ENCODE measurements at places on chromosomes 7 and 10.

GRCh38 chr7:154566877-154567276, 436.0 kb downstream of the PAXIP1 start:
- DNase-seq = no peak

GRCh38 chr7:109864230-109864629, 1226.7 kb upstream of the LRRN3 start:
- DNase-seq = no peak

- no peak for DNase-seq
Observed at GRCh38 chr10:28669227-28670173, 7.8 kb upstream of the BAMBI start.

DNA sequence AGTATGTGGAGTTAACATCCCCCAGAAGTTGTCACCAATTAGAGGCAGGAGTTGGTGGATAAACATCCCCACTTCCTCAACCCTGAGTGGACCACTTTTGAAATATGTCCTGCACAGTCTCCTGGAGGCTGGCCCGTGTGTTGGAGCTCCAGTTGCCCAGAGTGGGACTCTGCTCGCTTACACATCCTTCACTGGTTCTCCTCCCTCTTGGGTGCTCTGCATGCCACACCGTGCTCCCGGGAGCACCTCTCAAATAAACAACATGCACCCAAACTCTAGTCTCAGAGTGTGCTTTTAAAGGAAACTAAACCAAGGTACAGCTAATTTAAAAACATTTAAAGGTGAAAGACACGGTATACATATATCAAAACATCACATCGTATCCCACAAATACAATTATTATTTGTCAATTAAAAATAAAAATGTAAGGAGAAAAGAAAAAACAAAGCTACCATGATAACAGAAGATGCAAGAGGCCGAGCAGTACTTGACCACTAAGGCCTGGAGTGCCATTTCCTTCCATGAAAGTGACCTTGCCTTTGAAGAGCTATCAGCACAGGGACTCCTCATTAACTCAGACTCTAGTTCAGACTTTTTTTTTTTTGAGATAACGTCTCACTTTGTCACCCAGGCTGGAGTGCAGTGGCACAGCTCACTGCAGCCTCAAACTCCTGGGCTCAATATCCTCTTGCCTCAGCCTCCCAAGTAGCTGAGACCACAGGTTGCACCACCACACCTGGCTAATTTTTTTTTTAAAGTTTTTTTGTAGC, 47.8 kb upstream of the SAMD8 start:
- DNase-seq = no peak

- no peak for DNase-seq
Observed at GRCh38 chr10:119616882-119617570, 20.3 kb upstream of the TIAL1 start.

GRCh38 chr10:118210276-118210675, 131.8 kb downstream of the FAM204A start:
- no peak for DNase-seq

- DNase-seq = peak; percentile 5
Observed at GRCh38 chr7:45163692-45164052, 6.1 kb downstream of the RAMP3 start.

DNA sequence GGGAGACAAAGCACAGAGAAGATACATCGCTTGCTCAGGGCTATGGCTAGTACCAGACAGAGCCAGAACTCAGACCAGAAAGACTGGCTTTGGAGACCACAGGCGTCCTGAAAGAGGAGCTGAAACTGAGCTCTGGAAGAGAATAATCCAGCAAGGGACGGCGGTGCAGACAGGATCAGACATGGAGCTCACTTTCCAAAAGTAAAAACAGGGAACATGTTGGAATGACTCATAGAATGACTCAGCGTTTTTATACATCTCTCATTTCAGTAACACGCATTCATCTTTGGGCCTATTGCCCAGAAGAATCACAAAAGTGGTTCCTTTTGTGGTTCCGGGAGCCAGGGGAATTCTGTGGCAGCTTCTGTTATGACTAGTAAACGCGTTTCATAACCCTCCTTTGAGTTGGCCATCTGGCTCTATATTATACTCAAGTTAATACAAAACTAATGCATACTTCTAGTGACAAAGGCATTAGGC, 37.2 kb downstream of the PLEKHS1 start:
- DNase-seq = no peak

GRCh38 chr7:8831376-8831775, 398.0 kb downstream of the NXPH1 start:
- DNase-seq = no peak

DNA sequence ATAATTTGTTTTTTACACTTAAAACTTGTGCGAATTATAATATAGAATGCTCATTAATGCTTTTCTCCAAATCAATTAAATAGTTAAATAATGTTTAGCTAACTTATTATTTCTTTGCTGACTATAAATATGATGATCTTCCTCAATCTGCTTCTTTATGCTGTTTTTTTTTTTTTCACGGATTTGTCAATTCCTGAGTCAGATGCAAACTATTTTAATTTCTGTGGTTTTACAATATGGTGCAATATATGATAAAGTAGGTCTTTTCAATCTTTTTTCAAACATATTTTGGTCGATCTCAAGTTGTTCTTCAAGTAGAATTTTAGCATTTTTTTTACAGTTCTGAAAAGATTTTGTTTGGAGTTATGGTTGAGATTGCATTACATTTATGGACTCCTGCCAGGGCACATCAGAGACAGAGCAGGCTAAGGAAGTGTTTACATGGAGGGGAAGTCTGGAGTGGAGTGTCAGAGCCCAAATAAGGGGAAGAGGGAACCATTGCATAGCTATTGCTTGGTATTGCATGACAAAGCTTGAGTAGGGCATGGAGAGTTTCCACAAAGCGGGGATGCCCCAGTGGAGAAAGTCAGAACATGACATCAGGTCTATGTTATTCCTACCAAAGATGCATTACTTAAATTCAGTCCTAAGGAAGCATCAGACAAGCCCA, 204.4 kb downstream of the OTUD1 start:
- no peak for DNase-seq

DNA sequence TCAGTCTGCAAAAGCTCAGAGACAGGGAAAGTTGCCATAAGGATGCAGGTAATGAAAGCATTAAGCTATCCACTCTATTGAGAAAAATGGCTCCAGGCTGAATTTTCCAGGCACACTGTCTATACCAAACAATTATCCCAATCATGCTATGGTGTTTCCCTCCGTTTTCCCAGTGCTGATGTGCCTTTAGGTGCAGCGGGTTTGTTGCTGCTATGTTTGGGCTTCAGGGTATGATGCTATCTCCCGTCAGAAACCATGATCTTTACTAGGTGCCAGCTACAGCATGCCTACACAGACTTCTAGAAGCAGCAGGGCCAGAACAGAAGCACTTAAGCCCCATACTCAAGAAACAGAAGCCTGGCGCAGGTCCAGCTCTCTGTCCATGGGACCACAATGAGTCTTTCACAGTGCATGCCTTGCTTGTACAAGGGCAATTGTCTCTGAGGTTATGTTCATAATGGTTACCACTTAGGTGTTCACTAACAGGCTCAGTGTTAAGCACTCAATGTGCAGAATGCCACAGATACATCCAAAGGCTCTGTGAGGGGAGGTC, 19.4 kb downstream of the STEAP1B start:
- no peak for DNase-seq

DNA sequence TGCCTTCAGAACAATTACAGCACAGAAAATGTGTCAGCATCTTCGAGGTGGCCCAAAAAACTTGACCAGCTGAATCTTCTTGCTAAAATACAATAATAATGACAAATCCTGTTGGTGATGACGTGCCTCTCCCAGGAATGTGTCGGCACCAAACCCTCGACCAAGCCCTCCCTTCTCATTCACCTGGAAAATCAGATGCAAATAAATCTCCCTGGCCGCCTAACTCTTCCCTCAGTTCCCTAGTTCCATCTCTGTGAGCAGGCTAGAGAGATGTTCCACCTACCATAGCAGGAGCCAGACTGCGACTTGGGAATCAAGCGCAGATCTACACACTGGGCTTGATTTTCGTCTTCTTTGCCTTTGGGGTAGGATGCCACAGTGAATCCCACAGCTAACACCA, 4.1 kb downstream of the PRSS1 start:
- DNase-seq = no peak
